ENCODE measurements at places on chromosomes 12 and 14.

GRCh38 chr14:58332561-58332960, 34.2 kb downstream of the ARID4A start:
- no peak for DNase-seq

DNA sequence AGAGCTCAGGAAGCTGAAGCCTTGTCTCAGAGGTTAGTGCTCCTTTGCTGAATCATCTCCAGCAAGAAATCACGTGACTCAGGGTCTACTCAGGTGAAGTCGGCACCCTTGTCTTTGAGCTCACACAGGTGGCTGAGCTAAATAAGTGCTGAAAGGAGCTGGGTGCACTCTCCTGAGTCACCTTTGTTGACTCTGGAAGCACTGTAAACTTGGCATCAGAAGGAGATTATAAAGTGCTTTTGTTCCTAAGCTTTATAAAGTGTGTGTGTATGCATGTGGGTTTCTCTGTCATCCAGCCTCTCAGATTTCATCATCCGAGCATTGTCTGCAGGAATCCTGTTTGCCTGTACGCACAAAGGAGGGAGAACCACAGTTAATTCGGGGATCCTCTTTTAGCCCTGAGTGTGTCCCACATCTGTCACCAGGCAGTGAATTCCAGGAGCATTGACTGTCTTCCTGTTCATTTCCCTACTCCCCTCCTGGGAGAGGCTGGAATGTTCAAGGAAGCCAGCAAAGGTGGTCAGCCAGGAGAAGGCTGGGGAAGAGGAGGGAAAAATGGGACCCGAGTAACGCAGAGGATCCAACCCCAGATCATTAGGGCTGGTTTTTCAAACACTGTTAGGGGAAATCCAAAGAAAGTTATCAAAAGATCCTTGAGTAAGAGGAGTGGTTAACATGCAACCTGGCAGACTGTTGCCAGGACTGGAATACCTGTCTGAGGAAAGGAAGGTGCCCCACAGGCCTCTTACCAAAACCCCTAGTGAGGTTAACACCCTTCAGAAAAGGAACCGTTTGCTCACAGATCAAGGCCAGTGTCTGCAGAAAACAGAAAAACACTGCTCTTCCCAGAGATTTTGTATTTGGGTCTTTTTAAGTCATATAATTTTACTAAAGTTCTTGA, 157.5 kb upstream of the HIF1A start:
- DNase-seq: peak; percentile 40

- DNase-seq: no peak
Measured at GRCh38 chr12:114194956-114195355, 211.0 kb downstream of the TBX5 start.

GRCh38 chr12:53465679-53466078, 13.8 kb downstream of the PCBP2 start:
- DNase-seq: no peak

GRCh38 chr12:116459011-116459875, 99.9 kb upstream of the MAP1LC3B2 start:
- DNase-seq: no peak

DNA sequence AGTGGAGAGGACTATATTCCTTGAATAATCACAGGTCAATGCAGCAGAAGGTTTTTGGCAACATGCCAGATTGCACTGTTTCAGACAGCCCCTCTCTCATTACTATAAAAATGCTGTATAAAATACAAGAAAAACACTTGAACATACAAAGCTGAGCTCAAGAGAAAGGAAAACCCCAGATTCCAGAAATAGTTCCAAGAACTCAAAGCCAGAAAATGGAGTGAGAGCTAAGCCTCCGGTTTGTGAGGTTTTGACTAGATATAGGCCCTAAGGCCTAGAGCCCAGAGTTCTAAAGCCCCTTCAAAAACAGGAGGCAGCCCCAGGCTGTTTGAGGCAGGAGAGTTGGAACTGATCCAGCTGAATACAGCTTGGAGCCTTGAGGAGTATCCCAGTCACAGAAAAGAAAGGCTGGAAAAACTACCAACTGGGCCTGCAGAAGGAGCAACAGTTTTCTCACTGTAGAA, 29.4 kb upstream of the ACTN1 start:
- no peak for DNase-seq

GRCh38 chr12:92593734-92594402, 108.9 kb upstream of the PLEKHG7 start:
- DNase-seq: peak; percentile 68

DNA sequence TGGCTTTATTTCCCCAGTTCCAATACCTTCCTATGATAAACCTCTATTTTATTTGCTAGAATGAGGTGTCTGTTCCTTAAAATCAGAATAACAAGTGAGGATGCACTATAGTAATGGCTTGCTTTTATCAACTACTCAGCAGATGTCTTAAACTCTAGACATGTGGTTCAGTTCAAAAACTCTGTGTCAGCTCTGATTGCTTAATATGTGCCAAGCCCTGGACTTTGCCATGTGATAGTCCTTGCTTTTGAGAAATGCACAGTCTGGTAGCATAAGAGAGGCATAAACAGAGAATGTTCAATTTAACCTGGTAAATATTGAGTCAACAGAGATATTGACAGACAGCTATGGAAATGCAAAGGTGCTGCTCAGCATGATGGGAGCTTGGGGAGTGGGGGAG, 254.8 kb downstream of the PDZRN4 start:
- DNase-seq: no peak

Data from hepatic stellate cell (primary cell).